ENCODE measurements at places on chromosomes 5 and 9.
A peak's percentile ranks its signal among the peaks of the same experiment; 100 is the strongest.

DNA sequence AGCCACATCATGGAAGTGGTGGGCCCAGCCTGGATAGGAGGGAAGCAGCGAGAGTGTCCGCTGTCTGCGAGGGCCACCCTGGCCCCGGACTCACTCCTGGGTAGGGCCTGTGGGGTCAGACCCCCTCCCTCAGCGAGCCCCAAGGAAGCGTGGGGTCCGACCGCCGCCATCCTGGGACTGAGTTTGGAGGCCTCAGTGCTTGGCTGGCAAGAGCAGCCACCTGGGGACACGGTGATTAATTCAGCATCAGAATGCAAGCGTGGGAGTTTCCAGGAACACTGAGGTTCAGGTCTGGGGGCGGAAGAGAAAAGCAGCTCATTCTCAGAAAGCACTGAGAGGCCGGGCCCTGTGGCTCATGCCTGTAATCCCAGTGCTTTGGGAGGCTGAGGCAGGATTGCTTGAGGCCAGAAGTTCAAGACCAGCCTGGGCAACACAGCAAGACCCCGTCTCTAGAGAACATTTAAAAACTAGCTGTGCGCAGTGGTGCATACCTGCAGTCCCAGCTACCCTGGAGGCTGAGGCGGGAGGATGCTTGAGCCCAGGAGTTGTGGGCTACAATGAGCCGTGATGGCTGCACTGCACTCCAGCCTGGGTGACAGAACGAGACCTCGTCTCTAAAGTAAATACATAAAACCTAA, 18.3 kb upstream of the CAMSAP1 start:
- peak; percentile 61 for DNase-seq

DNA sequence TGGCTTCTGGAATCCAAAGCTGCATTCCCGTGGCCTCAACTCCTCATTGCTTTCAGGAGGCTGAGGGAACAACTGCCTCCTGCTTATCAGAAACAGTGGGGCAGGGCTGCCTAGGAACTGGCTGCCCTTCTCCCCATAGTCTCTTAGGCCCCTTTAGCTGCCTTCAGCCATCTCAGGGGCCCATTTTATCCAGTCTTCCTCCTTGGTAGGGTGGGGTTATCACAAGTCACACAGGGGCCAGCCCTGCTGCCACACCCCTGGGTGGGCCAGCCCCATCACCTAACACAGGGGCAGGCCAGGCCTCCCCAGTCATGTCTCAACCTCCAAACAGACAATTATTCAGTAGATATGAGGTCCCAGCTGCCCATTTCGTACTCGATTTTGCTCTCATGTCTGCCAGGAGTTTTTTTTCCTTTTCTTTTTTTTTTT, 3.9 kb downstream of the ALAD start:
- no peak for DNase-seq

GRCh38 chr5:42274913-42275312, 148.3 kb upstream of the GHR start:
- DNase-seq, result no peak

- no peak for DNase-seq
Observed at GRCh38 chr9:3951161-3951665, 348.7 kb downstream of the GLIS3 start.

DNA sequence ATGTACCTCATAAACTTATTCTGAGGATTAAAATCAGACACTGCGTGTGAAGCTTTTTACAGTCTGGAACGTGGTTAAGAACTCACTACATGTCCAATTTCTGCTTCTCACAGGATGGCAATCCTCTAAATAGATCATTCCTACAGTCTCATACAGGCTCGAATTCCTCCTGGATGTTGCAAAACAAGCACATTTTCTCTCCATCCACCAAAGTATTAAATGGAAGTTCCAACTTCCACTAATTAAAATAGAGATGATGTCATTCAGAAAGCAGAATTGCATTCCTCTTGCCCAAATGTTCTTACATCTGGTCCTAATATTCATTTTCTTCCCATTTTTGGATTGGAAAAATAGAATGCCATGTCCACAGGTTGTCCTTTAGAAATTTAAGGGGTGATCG, 145.5 kb upstream of the PCA3 start:
- no peak for DNase-seq

DNA sequence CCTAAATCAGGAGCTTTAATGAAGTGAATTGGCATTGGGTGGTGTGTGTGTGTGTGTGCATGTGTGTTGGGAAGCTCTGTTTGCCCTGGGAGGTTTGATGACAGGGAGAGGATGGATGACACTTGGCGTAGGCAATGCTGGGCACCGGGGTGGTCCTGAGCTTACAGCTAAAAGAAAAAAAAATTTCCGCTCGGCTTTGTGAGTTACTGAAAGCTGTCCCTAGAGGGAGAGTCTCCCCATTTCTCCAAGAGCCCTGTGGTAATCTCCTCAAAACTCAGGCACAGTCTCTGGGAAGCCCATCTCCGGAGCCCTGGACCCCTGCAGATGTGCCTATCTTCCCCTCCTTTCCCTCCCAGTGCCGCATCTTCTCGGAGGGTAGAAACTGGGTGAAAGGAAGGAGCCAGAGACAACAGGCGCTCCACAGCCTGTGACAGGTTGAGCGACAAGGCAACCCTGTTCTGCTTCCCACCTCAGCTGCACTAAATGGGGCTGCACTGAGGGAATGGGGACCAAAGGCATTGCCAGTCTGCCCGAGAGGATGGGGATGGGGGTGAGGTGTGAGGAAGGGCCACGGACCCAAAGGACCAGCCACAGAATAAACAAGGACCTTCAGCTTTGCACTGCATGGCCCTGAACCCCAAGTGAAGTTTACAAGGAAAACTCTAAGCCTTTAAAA, 35.8 kb upstream of the TIFAB start:
- DNase-seq, result no peak

DNA sequence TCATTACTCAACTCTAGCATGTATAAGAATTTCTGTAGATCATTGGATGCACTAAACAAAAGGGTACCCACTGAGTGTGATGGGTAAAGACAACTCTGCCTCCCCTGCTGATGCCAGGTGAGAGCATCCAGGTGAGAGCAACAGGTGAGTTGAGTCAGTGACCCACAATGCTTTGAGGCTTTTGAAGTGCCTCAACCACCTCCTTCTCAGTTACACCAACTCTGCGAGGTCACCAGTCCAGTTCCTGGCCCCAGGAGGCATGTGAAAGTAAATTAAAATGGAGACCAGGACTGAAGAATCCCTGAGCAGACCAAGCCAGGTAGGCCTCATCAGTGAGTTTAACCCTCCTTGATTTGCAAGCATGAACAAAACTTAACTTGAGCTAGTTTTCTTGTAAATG, 505.8 kb downstream of the EBF1 start:
- DNase-seq, result no peak

DNA sequence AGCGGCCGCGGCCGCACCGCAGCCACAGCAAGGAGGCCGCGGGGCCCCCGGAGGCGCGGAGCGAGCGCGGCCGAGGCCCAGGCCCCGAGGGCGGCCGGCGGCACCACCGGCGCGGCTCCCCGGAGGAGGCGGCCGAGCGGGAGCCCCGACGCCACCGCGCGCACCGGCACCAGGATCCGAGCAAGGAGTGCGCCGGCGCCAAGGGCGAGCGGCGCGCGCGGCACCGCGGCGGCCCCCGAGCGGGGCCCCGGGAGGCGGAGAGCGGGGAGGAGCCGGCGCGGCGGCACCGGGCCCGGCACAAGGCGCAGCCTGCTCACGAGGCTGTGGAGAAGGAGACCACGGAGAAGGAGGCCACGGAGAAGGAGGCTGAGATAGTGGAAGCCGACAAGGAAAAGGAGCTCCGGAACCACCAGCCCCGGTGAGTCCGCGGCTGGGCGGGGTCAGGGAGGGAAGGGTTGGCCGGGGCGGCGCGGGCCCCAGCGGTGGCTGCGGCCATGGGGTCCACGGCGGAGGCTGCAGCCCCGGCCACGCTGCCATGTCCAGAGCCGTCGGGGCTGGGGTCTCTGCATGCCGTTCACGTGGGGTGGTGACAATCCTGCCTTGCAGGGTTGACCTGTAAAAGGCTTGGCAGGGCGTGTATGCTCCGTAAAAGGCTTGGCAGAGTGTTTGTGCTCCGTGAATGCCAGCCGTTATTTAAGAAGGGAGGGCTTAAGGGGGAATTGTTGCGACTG, 146.0 kb downstream of the CACNA1B start:
- no peak for DNase-seq

DNA sequence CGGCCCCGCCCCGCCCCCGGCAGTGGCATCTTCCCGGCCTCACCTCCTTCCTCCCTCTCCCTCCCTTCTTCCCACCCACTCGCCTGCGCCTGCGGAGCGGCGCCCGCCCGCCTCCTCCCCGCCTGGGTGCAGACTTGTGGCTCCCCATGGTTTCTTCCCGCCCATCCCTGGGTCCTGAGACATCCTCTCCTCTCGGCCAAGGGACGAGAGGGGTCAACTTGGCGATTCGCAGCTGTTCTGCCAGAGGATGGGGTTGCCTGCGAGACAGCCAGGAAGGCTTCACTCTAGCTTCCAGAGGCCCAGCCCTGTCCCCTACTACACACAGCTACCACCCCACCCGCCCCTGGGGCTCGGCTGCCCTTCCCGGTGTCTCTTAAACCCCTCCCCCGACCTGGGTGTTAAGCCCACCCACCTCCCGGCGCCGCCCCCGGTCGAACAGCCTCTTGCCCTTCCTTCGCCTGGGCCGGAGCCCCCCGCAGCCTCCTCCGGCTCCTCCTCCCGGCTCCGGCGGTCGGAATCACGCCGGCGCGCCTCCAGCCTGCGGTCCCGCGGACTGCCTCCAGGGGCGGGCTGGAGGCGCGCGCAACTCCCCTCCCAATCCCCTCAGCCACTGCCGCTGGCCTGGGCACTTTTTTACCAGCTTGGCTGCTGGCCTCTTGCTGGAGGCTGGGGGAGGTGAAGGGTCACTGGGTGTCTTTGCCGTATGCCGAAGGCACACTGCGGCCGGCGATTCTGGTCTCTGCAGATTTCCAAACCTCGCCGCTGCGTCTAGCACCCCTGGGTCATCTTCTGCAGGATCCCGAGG, 1.9 kb downstream of the JADE2 start:
- peak; percentile 58 for DNase-seq

GRCh38 chr5:32551865-32552264, 33.5 kb upstream of the SUB1 start:
- DNase-seq, result no peak

GRCh38 chr5:20335978-20336377, 348.0 kb upstream of the CDH18 start:
- DNase-seq, result no peak

Data from stimulated activated CD4-positive, alpha-beta T cell treated with anti-CD3 and anti-CD28 coated beads, Interleukin-2, amount 100 ng/mL, for 4 hours (primary cell).